ENCODE measurements at places on chromosomes 1 and 21.

DNA sequence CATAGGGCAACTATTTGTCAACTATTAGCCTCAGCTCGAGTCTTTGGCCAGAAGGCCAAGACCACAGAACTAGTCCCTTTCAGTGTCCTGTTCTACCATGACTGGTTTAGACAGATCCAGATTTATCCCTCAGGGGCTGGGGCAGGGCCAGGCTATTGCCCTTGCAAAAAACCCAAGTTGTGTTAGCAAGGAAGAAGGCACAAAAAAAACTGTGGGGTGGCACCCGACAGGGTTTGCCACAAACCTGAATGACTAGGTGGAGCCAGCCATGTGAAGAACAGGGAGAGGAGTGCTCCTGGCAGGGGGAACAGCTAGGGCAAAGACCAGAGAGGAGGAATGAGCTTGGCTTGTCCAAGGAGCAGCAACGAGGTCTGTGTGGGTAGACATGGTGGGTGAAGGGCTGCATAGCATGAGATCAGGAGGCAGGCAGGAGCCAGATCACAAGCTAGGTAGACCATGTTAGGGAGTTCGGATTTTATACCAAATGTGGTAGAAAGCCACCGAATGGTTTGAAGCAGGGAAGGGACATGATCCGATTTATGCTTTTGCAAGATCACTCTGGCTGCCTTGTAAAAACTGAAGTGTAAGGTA lies 4.3 kb downstream of the DCST1 start:
- DNase-seq, result no peak

- DNase-seq, result no peak
These were observed 1.4 kb upstream of the FNDC5 start for GRCh38 chr1:32872192-32872460.

GRCh38 chr1:41608211-41608610 lies 123.7 kb upstream of the EDN2 start:
- no peak for DNase-seq

- DNase-seq, result no peak
These were observed 101.2 kb downstream of the NFIA start for GRCh38 chr1:61183471-61184039.

DNA sequence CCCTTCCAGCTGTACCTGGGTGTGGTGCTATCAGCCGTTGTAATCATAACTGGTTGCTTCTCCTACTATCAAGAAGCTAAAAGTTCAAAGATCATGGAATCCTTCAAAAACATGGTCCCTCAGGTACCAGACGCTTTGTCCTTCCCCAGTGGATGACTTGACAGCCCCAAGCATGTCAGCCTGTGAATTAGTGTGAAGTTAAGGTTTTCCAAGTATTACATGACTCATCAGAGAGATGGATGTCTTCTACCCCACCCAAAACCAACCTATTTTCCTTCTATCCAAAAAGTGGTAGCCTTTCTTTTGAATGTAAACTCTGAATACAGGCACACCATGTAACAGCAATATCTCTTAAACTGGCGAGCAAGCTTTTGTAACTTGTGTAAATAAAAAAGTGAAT lies 15.1 kb downstream of the ATP1A1 start:
- no peak for DNase-seq

DNA sequence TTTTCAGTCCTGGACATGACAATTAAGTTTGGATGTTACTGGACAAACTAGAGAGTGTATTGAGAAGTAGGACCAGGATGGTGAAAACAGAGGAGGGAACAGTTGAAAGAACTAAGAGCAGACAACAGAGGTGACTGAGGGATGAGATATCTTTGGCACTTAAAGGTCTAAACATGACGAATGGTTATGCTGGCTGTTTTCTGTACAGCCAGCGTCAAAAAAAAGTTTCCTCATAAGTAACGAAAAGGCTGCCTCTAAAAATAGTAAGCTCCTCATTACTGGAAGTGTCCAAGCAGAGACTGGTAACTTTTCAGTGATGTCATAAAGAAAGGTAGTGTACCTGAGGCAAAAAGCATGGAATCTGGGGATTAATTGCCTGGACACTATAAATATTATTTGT lies 35.2 kb upstream of the AK4 start:
- DNase-seq, result no peak

- DNase-seq, result no peak
These were observed 48.5 kb upstream of the OLIG2 start for GRCh38 chr21:32977216-32977615.

DNA sequence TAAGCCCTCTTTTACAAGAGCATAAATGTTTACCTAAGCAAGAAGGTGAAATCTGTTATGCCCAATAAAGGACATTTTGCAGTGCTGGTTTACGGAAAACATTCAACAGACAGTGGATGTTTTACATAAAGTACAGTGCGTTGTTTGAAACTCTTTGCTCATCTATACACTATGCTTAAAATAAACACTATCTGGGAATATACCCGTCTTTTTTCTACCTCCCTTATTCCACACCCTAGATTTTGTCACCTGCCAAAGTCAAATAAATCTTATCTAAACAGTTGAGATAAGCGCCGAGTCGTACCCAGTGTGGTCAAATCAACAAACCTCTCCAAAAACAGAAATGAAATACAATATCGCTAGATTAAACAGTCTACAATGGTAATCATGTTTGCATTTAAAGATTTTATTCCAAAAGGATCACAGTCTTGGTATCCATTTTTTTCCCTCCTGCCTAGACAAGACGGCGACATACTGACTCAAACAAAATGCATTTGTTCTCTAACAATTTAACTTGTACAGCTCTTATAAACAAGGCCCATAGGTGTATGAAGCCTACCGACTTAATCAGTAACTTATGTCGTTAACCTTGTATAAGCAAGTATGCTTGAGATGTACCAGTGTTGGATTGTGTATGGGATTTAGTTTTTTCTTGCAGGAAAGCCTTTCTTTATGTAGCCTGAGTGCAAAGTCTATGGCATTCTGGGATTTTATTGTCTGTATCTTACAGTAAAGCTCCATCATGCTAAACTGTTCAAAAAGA lies 189.1 kb downstream of the FMN2 start:
- no peak for DNase-seq

DNA sequence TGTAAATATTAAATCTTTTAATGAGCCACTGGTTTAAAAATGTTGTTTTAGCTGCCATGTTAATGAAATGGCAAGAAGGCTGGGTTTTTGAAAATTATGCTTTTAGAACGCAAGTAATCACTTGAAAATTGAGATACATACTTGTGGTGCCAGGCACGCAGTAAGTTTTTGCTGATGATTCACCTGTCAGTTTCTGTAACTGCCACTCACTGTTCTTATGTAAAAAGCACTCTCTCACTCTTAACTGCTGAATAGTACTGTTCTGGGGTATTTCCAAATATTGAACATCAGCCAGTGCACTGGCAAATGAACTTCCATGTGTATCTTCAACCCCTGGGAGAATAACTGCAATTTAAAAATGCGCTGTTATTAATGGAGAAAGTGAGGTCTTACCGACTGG lies 17.9 kb downstream of the LGALS8 start:
- no peak for DNase-seq

DNA sequence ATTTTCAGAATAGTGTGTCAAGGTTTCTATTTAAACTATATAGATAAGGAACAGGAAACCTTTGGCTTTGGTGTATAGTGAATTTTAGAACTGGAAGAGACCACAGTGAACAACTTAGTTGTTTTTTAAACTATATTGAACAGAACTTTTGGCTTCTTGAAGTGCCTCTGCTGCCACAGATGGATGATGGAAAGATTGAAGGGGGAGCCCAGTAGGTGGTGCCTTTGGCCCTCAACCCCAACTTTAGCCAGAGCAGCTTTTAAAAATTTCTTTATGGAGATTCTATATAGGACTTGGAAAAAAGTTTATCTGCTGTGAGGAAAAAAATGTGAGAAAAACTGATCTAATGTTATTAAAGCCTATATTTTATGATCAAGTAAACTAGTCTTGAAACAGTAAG lies 50.2 kb downstream of the SWT1 start:
- no peak for DNase-seq

DNA sequence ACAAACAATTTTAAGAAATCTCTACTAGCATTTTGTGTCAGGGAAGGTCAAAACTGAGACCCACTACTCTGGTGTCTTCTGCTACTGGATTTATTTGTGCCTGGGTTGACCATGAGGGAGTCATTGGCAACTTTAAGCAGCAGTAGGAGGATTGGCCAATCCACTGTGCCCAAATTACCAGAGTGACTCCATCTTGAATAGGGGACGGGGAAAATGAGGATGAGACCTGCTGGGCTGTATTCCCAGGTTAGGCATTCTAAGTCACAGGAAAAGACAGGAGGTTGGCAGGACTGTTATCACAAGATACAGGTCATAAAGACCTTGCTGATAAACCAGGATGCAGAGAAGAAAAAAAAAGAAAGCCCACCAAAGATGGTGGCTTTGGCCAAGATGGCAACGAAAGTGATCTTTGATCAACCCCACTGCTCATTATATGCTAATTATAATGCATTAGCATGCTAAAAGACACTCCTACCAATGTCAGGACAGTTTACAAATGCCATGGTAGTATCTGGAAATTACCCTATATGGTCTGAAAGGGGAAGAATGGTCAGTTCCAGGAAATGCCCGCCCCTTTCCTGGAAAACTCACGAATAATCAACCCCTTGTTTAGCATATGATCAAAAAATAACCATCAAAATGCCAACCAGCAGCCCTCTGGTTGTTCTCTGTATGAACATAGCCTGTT lies 200.9 kb downstream of the LTN1 start:
- no peak for DNase-seq

- peak; percentile 90 for DNase-seq
These were observed 111.9 kb downstream of the PTPN14 start for GRCh38 chr1:214439352-214440119.

DNA sequence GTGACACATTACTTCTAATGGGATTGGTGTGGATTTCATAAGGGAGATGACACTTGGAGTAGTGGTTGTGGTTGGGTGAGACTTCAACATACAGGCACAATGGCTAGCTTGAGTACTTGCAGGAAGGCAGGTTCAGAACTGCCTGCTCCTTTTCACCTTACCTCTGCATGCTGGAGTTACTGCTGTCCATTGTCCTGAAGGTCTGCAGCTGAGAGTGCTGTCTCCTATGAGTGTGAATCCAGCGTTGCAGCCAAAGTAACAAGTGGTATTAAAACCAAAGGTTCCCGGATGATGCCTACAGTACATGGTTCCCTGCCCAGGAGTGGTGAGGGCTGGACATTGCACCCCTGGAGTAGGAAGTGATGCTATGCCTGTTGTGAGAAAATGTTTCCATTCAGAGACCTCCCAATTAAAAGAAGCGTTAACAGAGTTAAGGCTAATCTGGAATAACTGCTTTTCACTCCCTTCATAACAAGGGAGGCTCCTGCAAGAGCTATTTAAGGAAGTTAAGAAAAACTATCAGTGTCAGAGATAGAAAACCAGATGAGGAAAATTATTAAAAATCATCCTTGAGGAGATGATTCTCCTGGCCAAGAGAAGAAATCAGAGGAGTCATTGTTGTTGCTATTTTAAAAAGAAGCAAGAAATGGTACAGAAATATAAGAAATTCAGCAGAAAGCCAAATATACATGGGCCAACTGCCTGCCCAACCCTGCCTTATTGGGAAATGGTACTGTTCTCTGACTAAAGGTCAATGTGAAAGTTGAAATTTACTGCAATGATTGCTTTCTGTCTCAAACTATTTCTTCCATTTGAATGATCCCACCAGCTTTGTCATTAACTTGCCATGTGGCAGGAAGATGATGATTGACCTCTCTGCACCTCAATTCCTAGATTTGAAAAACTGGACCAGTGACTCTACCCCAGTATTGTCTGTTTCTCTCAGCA lies 9.8 kb upstream of the F5 start:
- DNase-seq, result peak; percentile 3

GRCh38 chr1:53043271-53043670 lies 18.7 kb upstream of the PODN start:
- no peak for DNase-seq

GRCh38 chr1:12191242-12192032 lies 24.6 kb downstream of the TNFRSF1B start:
- no peak for DNase-seq

DNA sequence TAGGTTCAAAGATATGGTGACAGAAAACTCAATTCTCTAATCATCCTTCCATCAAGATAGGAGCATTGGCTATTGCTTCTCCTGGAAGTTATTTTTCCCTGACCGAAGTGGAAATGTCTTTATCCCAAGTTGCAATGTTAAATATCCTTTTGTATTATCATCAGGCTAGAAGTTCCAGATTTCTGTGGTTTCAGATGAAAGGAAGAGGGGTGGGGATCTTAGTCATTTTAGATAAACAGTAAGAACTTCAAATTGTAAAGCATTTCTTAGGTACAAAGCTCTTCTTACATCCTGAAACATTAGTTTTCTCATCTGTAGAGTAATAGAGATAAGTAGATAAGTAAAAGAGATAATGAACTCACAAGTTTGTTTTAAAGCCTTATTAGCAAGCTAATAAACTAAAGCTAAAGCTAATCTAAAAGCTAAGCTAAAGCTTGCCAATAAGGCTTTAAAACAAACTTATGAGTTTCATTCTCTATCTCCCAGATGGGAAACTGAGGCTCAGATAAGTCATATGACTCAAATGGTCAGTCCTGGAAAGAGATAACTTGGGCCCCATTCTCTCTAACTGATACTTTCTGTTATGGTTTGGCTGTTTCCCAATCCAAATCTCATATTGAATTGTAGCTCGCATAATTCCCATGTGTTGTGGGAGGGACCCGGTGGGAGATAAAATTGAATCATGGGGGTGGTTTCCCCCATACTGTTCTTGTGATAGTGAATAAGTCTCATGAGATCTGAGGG lies 99.2 kb upstream of the KCNK2 start:
- DNase-seq, result no peak

DNA sequence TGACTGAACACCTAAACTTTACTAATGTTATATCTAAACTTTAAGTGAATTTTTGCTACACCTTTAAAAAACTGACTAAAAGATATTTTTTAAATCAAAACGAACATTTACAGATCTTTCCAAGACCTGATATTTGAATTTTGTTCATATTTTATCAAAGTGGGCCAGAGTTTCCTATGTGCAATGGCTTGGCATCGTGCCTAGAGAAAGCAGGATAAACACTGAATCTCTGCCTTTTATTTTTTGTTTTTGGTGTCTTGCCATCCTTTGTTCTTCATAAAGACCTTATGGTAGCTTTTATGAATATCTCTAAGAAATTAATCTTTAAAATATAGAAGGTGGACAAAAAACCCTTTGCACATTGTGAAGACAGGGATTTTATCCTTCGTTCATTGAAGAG lies 25.8 kb upstream of the VPS26C start:
- DNase-seq, result no peak

DNA sequence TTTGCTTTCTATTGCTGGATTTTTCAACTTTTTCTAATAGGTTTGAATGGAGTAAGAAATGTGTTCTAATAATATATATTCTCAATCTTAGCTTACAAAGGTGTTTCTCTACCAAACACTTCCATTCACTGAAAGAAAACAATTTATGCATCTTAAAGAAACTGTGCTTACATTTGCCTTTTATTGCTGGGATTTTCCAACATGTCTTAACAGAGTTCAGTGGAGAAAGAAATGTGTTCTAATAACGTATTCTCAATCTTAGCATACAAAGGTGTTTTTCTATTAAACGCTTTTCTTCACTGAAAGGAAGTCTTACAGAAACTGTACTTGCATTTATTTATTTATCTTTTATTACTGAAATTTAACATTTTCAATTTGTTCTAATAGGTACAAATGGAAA lies 5.6 kb downstream of the CD53 start:
- DNase-seq, result no peak

Measured in AML-193 (cell line).